ENCODE measurements at places on chromosomes 1 and 21. TPM values are rescaled to one million over a fixed set of nuclear protein-coding genes. Genes with fewer than 3 reads are reported as not detected.

The HLX gene
- 7.9 TPM for polyA plus RNA-seq

GRCh38 chr1:150512846-150513245, 2.7 kb upstream of the FALEC start:
- DNase-seq = no peak

DNA sequence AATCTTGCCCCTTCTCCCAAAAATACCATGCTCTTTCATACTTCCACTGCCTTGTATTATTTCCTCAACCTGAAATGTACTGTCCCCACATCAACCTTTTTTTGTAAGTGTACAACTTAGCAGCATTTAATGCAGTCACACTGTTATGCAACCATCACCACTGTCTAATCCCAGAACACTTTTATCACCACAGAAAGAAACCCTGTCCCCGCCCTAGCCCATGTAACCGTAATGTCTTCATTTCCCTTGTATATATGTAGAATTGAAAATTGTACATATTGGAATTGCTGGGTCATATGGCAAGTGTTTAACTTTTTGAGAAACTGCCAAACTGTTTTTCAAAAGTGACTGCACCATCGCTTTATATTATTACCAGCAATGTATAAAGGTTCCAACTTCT, 37.4 kb downstream of the PTP4A2 start:
- no peak for DNase-seq

- no peak for DNase-seq
Observed at GRCh38 chr1:194734970-194735369, 1548.6 kb upstream of the B3GALT2 start.

The NEXN gene
- 8.0 TPM for polyA plus RNA-seq

DNA sequence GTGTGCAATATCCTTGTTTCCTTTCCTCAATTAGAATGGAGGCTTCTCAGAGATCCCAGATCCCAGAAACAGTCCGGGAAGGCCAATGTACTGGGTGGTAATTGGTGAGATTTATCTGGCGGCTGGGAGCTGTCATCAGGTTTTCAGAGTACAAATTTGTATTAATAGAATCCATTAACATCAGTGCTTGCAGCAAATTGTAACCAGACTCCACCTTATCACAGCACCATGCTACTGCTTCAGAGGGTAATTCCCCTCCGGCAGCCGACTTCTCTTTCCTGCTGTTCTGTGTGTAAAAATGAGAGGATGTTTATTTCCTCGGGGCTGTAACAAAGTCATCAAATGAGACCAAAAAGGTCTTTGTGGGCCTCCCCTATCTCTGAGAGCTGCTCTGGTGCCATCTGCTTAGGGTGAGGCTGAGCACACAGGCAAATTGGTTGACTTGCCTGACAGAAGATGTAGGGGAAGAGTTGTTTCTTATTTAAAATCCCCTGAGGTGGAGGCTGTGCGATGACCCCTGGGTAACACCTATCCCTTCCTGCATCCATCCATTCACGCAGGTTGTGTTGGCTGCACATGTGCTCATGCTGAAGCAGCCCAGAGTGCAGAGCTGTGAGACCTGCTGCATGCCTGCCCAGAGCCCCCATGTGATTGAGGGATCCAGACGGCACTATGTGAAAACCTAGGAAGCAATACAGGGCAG, 19.2 kb downstream of the NFASC start:
- DNase-seq = no peak

- peak; percentile 98 for DNase-seq
Observed at GRCh38 chr1:43969746-43970466, at the start of gene DPH2. Gene DPH2 (plus strand): TSS chr1:43970010. CDS start chr1:43970176, 166 bp downstream.

DNA sequence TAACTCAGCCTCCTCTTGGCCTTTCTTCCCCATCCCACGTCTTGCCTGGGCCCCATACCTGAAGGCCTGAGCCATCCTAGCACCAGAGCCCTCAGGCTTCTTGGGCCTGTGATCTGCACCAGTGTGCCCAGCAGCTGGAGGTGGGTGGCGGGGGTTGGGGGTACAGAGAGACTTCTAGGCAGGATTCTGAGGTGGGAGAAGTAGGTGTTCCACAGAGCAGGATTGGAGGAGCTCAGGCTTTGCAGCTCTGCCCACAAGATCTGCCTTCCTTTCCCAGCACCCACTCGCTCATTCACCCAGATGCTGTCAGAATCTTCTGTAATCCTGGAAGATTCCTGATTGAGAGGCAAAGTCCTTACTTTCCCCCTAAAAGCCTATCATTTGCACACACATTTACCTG, 10.0 kb upstream of the GJB5 start:
- no peak for DNase-seq

The GPR161 gene
- 21.7 TPM for polyA plus RNA-seq

GRCh38 chr1:179164494-179164893, 65.0 kb downstream of the ABL2 start:
- no peak for DNase-seq

- DNase-seq = peak; percentile 80
Observed at GRCh38 chr21:32256873-32257620, 21.8 kb downstream of the MIS18A start.

- no peak for DNase-seq
Observed at GRCh38 chr1:90347366-90347765, 352.5 kb downstream of the ZNF326 start.

DNA sequence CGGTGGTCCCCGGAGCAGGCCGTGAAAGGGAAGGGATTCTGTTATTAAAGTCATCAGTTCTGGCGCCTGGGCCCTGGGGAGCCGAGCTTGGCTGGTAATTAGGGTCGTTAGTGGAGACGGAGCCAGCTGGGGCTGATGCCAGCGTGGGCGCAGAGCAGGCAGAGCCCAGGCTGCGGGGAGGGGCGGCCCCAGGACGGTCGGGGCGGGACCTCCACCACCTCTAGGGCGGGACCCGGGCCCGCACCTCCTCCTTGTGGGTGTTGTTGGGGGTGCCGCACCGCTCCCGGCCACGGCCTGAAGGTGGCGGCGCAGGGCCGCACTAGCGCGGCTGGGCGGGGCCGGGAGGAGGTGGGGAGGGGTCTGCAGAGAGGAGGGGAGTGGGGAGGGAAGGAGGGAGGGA, 470.6 kb downstream of the PTPRU start:
- DNase-seq = peak; percentile 38

Data from renal pelvis (tissue), 12 donors.